ENCODE measurements at places on chromosomes 5 and 9.

GRCh38 chr5:607541-608428 is 4.4 kb upstream of the CEP72 start:
- no peak for DNase-seq

GRCh38 chr5:52909192-52909591 is 80.0 kb upstream of the ITGA2 start:
- no peak for DNase-seq

DNA sequence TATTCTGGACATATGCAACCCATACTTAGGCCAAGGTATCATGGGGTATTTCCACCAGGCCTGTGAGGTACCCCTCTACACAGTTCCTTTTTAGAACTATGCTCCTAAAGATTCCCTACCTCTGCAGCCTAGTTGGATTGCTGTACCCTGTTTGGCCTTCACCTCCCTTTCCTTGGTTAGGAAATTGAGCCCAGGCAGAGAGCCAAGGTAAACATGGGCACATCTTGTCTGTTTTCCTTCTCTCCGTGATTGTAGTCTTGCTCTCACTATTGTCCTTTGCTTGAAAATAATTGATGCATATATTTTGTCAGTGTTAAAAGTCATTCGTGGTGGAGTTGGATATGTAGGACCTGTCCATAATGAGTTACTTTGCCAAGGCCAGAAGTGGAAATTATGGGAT is 26.7 kb downstream of the BDP1 start:
- DNase-seq = peak; percentile 5

DNA sequence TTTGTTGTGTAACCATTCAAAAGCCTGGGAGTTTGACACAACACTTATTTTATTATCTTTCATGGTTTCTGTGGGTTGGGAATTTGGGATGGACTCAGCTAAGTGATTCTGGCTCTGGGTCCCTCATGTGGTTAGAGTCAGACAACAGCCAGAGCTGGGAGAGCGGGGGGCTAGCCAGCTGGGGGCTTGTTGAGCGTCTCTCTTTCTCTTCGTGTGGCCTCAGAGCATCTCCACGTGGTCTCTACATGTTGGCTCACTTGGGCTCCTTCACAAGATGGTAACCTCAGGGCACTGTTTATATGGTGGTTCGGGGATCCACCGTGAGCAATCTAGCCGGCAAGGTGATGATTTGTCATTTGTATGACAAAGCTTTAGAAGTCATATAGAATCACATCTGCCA is 73.6 kb downstream of the FSTL4 start:
- DNase-seq = no peak

DNA sequence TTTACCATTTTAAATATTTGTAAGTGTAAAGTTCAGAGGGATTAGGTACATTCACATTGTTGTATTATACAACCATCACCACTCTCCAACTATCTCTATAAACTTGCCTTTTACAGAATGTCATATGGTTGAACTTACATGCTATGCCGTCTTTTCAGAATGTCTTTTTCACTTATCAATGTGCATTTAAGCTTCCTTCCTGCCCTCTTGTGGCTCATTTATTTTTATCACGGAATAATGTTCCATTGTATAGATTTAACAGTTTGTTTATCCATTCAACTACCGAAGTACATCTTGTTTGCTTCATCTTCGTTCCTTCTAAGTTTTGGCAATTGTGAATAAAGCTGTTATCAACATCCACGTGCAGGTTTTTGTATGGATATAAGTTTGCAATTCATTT is 133.3 kb upstream of the C6 start:
- DNase-seq = no peak

DNA sequence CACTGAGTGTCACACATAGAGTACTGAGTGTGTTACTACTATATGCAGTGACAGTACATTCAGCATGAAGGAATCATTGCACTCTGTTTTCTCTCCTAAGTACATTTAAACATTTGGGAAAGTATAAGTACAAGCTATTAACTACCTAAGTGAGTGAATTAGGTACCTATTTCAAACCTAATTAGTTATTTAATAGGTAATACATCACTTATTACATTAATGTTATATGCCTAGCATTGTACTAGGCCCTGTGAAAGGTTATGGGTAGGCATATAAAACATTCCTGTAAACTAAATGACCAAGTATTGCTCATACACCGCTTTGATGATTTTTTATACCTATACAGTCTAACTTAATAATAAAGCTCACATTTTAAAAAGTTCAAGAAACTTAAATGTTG is 25.7 kb upstream of the PPP3R2 start:
- no peak for DNase-seq

- no peak for DNase-seq
These were observed 32.5 kb upstream of the HMHB1 start for GRCh38 chr5:143779506-143779905.

DNA sequence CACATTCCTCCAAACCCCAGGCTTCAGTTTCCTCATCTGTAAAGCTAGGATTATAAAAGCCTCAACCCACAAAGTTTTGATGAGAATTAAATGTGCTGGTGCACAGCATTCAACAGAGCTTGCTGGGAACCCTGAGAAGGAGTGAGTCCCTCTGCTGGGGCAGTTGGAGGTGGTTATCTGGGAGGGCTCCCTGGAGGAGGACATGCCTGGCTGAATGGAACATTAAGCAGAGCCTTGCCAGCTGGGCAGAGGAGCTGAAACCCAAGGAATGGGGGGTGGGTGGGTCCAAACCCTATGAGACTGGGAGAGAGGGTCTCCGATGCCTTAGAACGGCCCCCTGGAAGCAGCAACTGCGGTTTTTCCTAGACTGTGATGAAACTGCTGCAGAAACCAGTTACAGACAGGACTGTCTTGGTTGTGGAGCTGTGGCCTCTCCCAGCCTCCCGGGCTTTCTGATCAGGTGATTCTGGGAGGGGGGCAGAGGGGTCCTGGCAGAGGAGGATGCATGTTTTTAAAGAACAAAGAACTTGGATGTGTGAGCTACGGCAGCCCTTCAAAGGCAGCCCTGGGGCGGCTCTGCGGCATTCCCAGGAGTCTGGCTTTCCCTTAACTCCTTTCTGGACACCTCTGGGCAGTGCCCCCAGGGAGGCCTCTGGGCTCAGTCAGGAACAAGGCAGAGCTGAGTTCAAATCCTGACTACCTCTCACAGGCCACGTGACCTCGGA is 20.8 kb downstream of the FIBCD1 start:
- no peak for DNase-seq

GRCh38 chr5:3353561-3353960 is 242.1 kb upstream of the IRX1 start:
- no peak for DNase-seq

GRCh38 chr5:93874080-93874479 is 132.7 kb upstream of the POU5F2 start:
- peak; percentile 15 for DNase-seq
